ENCODE measurements at places on chromosomes 7 and 10. TPM values are rescaled to one million over a fixed set of nuclear protein-coding genes. Genes with fewer than 3 reads are reported as not detected.

DNA sequence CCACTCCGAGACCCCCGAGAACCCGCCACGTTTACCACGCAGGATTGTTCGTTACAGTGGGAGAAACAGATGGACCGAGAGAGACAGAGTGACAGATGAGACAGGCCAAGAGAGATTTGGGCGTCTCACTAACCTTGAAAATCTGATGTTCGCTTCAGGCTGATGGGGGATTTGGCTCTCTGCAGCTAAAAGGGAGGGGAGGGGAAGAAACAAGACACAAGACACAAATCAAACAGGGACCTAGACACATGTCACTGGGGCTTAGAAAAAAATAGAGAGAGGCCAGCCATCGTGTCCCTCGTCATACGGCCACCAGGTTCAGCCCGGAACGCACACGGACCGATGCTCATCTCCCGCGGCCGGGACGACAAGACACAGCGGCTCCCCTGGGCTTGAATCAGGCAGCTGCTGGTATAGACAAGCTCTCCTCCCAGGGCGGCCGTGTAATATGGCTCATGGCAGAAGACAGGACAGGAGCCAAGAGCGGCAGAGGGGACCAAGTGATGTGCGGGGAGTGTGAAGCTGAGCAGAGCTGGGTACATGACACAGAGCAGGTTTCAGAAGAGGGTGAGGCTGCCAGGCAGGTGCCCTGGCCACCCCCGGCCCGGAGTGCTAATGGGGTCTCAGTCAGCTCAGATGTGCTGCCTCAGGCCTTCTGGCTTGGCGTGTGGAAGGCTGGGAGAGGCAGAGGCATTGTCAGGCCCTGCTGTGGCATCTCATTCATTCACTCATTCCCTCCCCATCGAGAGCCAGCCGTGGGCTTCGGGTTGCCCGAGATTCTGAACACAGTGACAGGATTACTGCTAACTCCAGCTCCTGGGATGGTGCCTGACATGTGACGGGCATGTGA, 88.5 kb upstream of the GNA12 start:
- no peak for DNase-seq

KLF14 gene
- not detected for total RNA-seq

GRCh38 chr7:27952456-27953285, 212.7 kb downstream of the TAX1BP1 start:
- no peak for DNase-seq

CLEC2L gene
- not detected for total RNA-seq

DNA sequence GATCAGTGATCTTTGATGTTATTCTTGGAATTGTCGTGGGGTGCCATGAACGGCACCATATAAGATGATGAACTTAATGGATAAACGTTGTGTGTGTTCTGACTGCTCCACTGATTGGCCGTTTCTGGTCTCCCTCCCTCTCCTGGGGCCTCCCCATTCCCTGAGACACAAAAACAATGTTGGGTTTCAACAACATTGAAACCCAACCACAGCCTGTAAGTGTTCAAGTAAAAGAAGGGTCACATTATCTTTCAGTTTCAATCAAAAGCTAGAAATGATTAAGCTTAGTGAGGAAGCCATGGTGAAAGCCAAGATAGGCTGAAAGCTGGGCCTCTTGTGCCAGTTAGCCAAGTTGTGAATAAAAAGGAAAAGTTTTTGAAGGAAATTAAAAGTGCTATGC, 19.5 kb downstream of the EN2 start:
- DNase-seq: no peak

CALML5 gene
- total RNA-seq: 14.5 TPM

GRCh38 chr7:120164-120991, 72.0 kb upstream of the FAM20C start:
- DNase-seq: no peak

NACAD gene
- 0.62 TPM for total RNA-seq

RBM33 gene
- total RNA-seq: 22.0 TPM

DNA sequence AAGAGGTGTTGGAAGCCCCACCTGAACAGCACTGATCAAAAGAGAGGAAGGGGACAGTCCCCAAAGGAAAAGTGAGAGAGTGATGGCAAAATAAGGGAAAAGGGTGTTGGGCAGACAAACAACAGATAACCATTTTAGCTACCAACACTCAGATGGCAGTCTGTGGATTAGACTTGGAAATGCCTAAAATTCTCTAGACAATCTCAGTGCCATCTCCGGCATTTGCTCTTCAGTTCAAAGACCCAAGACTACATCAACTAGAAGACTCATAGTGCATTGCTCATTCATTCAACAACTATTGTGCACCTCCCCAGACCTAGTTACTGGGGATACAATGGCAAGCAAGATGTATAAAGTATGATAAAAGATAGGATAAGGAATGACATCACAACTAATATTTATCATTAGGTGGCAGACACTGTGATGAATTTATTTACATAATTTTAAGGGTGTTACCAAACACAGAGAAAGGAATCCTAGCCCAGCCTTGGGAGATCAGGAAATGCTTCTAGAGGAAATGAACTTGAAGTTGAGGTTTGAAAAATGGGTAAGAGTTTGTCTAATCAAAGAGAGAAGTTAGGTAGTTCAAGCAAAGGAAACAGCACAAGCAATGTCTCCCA, 109.3 kb upstream of the ARID5B start:
- no peak for DNase-seq

- no peak for DNase-seq
Measured at GRCh38 chr7:107622894-107623293, 37.7 kb upstream of the SLC26A4 start.

DNA sequence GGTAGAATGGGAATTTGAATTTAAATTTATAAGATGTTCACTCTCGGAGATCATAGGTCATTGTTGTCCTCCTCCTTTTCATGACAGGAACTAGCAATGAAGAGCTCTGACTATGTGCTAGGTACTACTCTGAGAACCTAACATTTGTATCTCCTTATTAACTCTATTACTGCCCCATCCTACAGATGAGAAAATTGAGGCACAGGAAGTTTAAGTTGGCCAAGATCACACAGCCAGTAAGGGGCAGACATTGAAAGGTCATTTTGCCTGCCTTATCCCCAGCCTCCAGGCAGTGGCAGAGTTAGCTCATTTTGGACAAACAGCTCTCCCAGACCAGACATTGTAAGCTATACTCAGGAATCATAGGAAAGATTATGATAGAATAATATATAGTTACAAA, 6.0 kb downstream of the SRGN start:
- DNase-seq: no peak

MYO1G gene
- total RNA-seq: 5.0 TPM

DNA sequence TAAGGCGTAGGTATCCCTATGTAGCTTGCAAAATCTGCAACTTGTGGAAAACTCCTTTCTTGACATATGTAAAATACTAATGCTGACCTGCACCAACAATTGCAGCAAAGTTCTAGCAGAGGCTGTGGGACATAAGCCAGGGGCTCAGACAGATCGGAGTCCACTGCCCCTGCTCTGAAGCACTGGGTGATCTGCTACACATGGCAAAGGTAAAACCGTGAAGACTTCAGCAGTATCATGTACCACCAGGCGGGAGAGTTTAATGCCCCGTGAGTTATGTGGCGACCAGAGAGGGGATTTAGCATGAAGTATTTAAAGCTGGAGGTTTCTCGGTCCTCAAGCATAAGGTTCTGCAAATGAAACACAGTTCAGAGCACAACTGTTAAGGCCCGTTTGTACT, 76.4 kb downstream of the ABCC2 start:
- no peak for DNase-seq

GRCh38 chr10:70616761-70617160, 14.2 kb upstream of the PRF1 start:
- no peak for DNase-seq

LRIT1 gene
- total RNA-seq: 0.19 TPM

SDK1 gene
- 3.6 TPM for total RNA-seq

DNA sequence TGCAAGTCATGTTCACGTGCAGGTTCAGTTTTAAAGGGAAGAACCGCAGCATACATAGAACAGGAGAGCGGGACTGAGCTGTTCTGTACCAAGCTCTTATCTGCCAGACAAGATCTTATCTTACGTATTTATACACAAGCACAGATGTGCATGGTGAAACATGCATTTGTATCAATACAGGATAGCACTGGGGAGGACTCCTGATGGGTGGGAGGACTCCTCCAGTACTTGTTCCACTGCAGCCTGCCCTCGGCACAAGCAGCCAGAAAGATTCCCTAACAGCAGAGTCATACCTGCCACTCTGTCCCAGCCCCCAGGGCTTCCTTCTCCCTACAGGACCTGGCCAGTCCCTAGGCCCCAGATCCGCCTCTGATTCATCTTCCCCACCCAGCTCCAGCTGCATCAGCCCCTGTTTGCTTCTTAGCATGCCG, 13.2 kb upstream of the PRKCQ start:
- no peak for DNase-seq

CUZD1 gene
- not detected for total RNA-seq
